RPMI7951 (cell line): ENCODE measurements at places on chromosomes 3 and 15.

DNA sequence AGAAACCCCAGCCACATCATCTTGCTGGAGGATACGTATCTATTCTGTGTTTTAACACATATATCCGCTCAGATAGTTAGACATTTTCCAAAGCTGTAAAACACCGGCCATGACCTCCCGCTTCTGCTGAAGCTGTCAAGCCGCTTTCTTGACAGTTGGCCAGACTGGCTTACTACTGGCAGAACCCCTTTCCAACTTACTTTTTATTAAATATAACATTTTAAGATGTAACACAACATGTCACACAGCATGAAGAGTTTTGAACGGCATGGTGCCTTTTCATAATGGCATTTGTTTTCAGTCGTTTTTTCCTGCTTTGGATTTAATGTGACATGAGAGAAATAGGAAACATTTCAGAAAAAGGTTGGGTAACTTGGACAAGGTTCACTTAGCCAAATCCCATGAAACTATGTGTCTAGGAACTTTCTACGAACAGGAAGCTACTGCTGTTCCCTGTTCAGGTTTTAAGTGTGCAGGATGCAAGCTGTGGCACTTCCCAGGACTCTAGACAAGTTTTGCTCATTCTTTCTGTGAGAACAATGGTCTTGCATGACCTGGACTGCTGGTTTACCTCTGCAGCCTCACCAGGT is 281.4 kb downstream of the THSD4 start:
- no peak for DNase-seq

- peak; percentile 86 for DNase-seq
Observed at GRCh38 chr15:62453981-62454380, 288.9 kb upstream of the C2CD4B start.

- peak; percentile 11 for DNase-seq
Observed at GRCh38 chr3:121855555-121855954, 20.5 kb downstream of the EAF2 start.

- peak; percentile 90 for DNase-seq
Observed at GRCh38 chr3:155428563-155428962, 135.1 kb upstream of the STRIT1 start.

DNA sequence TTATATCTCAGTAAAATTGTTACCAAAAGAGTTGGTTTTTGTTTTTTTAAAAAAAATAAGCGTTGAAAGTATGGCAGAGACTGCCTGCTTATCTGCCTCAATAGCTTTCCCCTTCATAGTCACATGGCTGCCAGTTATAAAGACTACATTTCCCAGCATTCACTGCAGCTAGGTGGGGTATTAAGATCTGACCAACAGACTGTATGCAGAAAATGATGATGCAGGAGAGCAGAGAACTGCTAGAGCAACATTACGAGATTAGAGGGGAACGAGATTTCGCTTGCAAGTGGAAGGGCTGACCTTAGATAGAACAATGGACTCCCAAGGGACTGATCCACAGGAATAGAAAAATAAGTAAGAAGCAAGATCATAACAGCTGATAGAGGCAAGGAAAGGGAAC is 14.3 kb downstream of the RHOA start:
- DNase-seq = peak; percentile 23

GRCh38 chr3:197335428-197336132 is 37.2 kb upstream of the DLG1 start:
- peak; percentile 91 for DNase-seq

GRCh38 chr3:97815149-97815917 is 6.5 kb upstream of the CRYBG3 start:
- DNase-seq = peak; percentile 8

GRCh38 chr3:126316501-126316939 is 40.7 kb downstream of the KLF15 start:
- DNase-seq = no peak

DNA sequence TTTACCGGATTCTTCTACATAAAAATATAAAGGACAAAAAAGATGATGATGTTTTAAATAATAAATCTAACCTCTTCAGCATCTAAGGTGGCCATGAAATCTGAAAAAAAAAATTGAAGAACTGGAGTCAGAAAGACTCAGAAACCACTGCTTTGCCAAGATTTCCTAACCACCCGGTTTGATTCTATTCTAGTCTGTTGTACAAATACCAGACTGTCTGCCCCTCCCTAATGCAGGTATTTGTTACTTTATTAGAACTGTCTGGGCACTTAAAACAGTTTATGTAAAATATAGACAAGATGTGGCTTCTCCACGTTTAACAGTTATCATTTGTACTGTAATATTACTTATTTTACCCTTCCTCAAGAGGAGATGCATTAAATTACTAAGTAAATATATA is 48.8 kb downstream of the UACA start:
- DNase-seq = no peak

- DNase-seq = peak; percentile 95
Observed at GRCh38 chr15:94029495-94029894, 201.9 kb upstream of the MCTP2 start.

DNA sequence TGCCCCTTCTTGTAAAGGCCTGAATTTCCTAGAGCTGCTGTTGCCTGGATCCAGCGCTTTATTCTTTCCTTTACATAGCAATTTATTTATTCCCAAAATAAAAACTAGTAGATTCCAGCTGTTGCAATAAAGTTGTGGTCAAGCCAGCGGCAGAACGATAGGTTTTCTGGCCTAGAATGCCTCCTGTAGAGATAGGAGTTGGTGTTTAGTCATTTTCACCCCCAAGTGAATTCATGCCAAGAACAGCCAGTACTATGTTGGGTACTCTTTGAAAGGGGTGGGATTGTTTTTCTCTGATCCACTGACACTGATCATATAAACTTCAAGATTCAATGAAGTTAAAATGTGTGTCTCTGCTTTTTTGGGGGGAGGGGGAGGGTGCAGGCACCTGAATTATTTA is 69.7 kb downstream of the KLHL25 start:
- DNase-seq = no peak

GRCh38 chr15:75069301-75069925 is 46.0 kb downstream of the PPCDC start:
- DNase-seq = no peak

- DNase-seq = peak; percentile 64
Observed at GRCh38 chr15:101169495-101170071, 82.3 kb downstream of the CHSY1 start.

DNA sequence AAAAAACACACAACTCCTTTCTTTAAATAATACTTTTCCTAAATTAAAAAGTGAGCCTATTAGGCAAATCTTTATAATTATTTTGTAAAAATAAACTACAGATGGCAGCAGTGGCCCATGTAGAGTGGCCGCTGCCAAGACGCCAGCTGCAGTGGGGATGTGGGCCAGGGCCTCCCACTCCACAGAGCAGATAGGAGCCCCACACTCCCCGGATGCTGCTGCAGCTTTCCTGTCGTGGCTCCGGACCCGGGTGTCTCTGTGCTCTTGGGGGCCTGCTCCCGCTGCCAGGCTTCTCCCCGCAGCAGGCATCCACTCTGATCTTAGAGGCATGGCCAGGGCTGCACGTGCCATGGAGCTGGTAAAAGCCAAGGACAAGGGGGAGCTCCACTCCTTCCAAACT is 67.5 kb downstream of the PROS1 start:
- DNase-seq = no peak

- no peak for DNase-seq
Observed at GRCh38 chr3:125643172-125643571, 47.9 kb upstream of the OSBPL11 start.

- peak; percentile 98 for DNase-seq
Observed at GRCh38 chr3:159191447-159191846, 389.6 kb downstream of the MFSD1 start.

DNA sequence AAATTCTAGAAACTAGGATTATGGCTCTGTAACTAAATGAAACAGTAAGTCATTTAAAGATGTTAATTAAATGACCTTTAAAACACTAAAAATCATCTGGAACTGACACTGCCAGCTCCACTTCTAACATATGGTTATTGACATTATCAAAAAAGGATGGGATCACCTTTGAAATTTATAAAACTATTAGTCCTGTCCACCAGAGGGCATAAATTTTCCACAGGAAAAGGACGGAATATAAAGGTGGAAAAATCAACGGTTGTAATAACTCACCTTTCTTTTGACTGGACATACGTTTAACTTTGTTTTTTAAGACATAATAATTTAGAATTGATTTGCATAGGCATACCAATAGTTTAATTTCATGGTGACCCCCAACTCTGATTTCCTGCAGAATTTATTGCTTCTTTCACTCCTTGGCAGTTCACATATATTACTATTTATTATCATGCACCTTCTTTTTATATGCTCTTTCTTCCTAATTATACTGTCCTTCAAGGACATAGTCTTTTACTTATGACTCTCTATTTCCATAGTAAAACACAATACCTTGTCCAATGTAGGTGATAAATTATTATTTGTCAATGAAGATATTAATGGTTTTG is 345.7 kb downstream of the CADM2 start:
- DNase-seq = no peak

GRCh38 chr15:42082141-42082540 is 12.2 kb downstream of the PLA2G4D start:
- no peak for DNase-seq

GRCh38 chr15:48721061-48721810 is 75.7 kb upstream of the FBN1 start:
- DNase-seq = no peak

DNA sequence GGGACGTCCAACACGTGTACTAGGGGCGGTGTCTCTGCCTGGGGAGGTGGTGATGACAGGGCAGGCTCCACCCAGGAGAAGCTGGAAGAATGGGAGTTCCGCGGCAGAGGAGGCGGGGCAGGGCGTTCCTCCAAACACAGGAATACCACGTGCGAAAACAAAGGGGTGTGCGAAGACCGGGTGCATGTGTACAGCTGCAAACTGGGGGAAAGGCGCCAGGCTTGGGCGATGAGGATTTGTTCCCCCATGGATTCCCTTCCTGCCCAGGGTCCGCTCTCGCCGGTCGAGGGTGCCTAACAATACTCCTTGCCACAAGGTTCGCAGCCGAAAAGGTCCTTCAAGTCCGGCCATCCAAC is 500 bp upstream of the ZSCAN2 start:
- peak; percentile 88 for DNase-seq
